NCI-H774 (cell line): ENCODE measurements at places on chromosomes 2 and 18.
A peak's percentile ranks its signal among the peaks of the same experiment; 100 is the strongest.

- no peak for DNase-seq
Measured at GRCh38 chr2:232276733-232277313, 101.7 kb upstream of the ALPP start.

DNA sequence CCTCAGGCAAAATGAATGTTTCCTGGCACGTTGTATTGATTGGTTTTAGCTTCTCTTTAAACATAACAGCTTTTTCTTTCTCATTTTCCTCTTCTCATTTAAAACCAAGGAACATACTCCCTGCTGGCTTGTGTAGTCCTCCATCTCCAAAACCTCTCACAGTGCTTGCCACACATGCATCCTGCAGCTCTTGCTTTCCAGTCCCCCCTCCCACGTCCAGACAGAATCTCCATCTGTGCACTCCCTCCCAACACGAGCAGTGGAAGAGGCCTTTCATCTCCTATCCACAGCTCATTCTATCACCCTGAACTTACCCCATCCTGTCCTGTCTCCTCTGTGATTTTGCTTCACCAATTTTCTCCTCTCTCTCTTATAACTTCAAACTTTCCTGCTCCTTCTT is 99.6 kb upstream of the THSD7B start:
- DNase-seq, result no peak

DNA sequence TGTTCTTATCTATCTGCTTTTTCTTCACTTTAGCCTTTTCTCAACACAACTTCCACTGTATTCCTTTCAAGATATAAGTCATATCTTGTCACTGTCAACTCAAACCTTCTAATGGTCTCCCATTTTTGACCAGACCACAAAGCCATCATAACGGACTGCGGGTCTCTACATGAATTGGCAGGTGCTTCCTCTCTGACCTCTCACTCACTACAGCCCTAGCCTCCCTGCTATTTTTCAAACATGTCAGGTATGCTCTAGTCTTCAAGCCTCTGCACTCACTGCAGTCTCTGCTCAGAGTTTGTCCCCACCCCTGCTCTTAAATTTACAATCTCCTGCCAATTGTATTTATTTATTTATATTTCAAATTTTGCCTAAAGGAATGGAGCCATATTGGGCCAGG is 858.1 kb downstream of the TRIB2 start:
- DNase-seq, result no peak

GRCh38 chr18:13681701-13682100 is 44.7 kb downstream of the FAM210A start:
- DNase-seq, result no peak

- DNase-seq, result no peak
Measured at GRCh38 chr2:118858485-118859156, 11.2 kb upstream of the EN1 start.

DNA sequence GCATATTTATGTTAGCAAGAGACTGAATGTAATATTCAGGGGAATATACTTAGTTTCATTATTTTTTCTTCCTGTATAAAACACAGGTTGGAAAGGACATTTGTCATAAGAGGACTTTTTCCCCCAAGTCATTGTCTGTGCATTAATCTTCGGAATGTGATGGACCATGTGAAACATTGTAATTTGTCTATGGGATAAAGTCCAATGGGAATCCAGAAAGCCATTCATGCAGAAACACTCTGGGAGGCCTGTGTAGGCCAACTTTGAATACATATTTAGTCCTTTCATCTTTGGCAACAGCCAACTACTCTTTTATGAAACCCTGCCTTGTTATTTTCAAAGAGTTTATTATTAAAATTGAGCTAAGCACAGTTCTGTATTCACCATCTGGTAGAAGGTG is 386.4 kb downstream of the PIK3C3 start:
- DNase-seq, result no peak

- no peak for DNase-seq
Measured at GRCh38 chr2:224312741-224313140, 89.2 kb downstream of the FAM124B start.

DNA sequence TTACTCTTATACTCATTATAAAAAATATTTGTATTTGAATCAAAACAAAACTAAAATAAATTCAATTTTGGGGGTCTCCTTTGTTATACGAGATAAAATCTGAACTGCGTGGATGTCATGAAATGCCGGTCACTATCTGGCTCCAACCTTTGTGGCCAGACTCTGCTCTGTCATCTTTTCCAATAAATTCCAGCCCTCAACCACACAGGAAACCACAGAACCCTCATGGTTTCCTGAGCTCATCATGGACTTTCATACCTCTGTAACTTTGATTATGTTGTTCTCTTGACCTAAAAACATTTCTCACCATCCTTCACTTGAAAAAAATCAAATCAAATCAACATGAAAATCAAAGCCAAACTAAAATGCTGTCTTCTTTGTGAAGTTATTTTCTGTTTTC is 724.7 kb downstream of the METTL4 start:
- DNase-seq, result no peak

DNA sequence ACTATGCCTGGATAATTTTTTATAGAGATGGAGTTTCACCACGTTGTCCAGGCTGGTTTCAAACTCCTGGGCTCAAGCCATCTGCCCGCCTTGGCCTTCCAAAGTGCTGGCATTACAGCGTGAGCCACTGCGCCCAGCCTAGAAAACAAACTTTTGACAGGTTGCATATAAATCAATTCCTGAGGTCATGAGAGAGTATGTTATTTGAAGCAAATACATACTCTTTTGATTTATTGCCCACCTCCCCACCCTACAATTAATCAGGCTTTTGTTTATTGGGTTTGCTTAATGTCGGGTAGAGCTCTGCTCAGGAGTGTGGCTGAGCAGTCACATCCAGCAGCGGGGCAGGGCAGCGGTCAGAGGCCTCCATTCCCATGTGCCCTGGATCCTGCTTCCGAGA is 37.9 kb upstream of the ASB1 start:
- no peak for DNase-seq

GRCh38 chr18:24465486-24465885 is 5.0 kb downstream of the HRH4 start:
- DNase-seq, result no peak

GRCh38 chr2:19845323-19845920 is 56.4 kb downstream of the TTC32 start:
- DNase-seq, result no peak

DNA sequence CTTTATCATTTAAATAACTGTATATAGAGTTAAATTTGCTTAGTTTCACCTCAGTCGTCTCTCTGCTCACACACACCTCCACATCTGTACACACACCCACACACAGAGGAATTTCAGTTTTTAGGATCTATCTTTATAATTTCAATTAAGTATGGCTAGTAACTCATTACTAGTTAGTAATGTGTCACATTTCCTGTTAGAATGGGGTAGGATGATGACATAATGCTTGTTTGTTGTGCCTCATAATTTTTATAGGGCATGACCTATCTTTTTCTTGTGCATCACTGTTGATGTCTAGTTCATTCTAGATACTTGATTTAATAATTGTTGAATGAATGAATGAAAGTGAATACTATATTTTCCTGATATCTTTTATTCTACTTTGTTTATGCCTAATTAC is 108.6 kb downstream of the AGPS start:
- no peak for DNase-seq

DNA sequence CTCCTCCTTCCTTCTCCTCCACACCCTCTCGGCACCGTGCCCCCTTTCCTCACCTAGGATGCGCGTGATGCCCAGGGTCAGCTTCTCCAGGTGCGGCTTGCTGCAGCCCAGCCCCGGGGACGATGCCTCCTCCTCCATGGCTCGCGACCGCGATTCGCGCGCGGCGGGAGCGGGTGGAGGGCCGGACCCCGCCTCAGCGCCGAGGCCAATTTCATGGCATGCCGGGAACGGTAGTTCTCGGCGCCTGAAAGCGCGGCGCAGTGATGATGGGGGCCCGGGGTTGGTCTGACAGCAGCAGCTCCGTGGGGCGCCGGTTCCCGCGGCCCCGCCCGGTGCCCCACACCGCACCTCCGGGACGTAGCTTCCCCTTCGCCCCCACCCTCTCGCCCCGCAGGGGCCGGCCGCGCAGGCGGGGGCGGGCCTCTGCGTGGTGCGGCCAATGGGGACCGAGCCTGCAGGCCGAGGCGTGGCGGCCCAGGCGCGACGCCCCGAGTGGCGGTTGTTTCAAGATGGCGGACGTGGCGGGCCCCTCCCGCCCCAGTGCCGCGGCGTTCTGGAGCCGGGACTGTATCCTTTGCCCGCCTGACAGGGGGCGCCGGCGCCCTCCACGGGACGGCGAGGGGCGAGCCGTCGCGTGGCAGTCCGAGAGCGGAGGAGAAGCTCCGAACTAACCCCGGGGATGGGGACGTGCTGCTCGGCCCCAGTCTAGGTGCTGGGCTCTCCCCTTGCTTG is at the start of the genes KIAA1328 and TPGS2:
KIAA1328 (plus strand) TSS at position 498 of the 732 bp plus-strand sequence; CDS start at position 510, 12 bp downstream.
TPGS2 (minus strand) TSS at position 373 of the 732 bp plus-strand sequence; CDS start at position 138, 235 bp downstream.
- DNase-seq, result peak; percentile 88

DNA sequence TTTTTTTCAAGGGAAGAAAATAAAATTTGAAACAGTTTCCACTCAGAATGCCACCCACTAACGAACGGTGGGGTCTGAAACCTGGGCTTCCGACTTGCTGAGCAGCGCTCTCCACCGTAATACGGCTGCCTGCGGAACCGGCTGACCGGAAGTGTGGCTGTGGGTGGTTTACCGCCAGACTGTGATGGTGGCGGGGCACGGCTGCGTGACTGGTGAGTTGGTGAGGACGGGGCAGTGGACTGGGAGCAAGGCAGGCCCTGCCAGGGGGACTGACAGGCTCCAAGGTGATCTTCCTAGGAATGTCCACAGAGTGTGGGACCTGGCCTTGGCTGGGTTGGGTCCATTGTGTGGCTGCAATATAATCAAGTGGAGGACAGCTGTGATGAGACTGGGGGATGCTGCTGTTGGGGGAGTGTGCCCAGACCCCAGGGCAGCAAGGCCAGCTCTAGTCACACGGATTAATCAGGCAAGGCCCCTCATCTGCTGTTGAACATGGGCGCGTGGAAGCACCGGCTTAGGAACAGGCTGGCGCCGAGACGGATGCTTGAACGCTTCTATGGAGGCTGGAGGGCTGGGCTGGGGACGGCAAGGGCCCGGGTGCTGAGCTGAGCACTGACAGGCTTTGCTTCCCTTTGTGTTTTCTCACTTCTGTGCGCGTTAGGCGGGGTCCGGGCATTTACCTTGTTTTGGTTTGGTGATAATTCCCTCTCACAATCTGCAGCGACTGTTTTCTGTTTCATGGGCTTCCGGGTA is 357.7 kb upstream of the SPRED2 start:
- no peak for DNase-seq

DNA sequence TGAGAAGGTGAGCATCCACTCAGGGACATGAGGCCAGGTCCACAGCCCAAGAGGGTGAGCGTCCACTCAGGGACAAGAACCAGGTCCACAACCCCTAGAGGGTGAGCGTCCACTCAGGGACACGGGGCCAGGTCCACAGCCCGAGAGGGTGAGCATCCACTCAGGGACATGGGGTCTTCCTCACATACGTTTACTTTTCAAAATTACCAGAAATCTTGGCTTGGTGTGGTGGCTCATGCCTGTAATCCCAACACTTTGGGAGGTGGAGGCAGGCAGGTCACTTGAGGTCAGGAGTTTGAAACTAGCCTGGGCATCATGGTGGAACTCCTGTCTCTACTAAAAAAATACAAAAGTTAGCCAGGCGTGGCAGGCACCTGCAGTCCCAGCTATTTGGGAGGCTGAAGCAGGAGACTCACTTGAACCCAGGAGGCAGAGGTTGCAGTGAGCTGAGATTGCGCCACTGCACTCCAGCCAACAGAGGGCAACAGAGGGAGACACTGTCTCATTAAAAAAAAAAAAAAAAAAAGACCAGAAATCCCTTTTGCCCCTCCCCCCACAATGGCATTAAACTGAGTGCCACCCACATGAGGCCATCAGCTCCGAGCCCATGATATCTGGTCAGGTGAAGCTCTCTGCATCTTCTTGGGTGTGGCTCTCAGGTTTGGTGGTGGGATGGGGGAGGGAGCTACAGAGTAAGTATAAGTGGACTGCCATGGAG is 9.0 kb upstream of the MBP start:
- no peak for DNase-seq

DNA sequence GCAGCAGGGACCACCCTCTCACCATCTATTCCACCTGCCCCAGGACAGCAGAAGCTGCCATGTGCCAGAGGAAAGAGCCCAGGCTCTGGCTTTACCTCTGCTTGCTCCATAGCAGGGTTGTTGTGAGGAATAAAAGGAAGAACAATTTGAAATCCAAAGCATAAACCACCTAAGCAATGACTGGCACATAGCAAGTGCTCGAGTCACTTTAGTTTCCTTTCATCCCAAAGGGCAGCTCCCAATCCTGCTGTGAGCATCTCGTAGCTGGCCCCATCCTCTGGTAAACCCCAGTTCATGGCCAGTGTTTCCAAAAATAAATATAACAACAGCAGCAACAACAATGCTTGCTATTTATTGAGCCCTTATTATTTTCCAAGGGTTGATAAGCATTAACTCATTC is 923.5 kb downstream of the EPHA4 start:
- no peak for DNase-seq

- DNase-seq, result no peak
Measured at GRCh38 chr2:143771939-143772338, 642.7 kb downstream of the ARHGAP15 start.

DNA sequence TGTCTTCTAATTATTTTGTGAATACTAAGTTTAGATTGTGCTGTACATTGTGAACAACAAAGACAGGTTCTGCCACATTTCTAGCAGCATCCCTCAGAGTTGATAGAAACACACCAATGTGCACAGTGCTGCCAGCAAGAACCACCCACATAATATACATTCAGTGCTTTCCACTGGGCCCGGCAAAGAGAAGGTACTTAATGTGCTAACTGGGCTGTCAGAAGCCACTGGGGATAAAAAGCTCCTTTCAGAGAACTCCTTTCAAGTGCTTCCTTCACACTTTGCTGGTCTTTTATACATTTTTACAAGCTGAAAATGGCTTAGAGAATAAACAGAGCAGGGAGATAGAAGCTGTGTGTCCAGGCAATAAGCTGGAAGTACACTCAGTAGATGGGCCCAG is 58.0 kb upstream of the CAPN13 start:
- no peak for DNase-seq

GRCh38 chr2:161250864-161251436 is 57.3 kb upstream of the PSMD14 start:
- DNase-seq, result peak; percentile 62

GRCh38 chr2:74201596-74201995 is 3.2 kb downstream of the MTHFD2 start:
- DNase-seq, result no peak

DNA sequence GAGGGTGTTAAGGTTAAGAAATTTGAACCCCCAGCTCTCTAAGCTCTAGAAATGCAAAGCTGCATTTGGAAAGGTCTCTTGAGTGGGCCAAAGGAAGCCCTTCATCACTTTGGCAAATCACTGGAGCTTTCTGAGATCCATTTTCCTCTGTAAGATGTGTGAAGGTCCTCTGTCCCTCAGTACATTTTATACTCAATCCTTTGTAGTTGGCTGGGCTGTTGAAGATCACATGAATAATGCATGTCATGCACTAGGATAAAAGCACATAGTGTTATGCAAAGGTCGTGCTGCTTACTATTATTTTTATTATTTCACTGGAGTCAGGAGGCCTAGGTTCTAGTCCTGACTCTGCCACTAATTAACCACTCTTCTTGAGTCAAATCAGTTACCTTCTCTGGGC is 124.9 kb downstream of the FSHR start:
- no peak for DNase-seq

DNA sequence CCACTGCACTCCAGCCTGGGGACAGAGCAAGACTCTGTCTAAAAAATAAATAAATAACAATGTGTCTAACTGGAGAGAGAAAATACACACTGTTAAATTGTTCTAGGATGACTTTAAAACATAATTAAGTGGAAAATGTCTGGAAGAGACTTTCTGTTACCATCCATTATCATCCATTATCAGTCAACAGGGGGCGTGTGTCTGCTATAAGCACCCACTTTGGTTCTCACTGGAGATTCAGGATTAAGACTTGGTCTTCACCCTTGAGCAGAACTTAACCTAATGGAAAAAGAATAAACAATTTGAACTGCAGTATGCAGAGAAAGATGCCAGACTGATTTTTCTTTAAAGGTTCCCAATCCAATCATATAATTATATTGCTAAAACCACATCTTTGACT is 999.8 kb upstream of the GYPC start:
- no peak for DNase-seq
